Non-pigmented ciliary epithelial cell (primary cell): ENCODE measurements at places on chromosomes 6 and 20.

- DNase-seq: no peak
Observed at GRCh38 chr6:31386099-31386498, 17.3 kb upstream of the MICA start.

GRCh38 chr20:22630701-22631100 is 46.3 kb upstream of the FOXA2 start:
- no peak for DNase-seq

GRCh38 chr20:58294497-58295455 is 14.7 kb upstream of the RAB22A start:
- DNase-seq: no peak

GRCh38 chr20:60956194-60956593 is 295.9 kb upstream of the CDH4 start:
- no peak for DNase-seq

DNA sequence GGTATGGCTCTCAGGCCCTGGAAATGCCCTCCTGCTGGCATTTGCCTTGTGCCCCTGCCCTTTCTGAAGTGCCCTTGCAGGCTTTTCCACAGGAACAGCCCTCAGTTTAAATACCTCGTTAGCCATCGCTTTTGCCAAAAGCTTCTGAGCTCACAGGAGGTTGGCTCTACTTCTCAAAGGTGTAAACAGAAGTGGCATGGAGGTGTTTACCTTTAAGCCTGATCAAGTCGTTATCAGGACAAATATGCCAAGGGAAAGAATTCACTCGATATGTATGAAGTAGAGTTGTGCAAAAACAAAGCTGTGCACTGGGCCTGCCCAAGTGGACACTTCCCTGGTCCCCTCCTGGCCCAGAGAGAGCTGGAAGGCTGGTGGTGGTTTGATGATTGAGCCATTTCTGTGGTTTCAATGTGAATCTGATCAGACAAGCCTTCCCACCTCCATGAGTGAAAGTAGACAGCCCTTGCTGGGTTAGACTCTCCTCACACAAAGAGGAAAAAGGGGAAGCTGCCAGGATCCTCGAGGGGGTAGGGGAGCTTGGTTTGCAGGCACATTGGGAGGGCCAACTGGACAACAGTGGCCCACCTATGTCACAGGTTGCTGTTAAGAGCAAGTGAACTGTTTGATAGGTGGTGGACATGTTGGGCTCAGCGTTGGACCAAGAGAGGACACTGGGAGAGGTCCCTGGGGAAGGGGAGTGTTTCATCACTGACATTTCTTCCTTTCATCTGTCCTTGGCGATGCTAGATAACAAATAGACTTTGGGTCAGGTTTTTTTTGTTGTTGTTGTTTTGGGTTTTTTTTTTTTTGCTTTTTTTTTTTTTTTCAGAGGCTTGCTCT is 98.7 kb downstream of the ZDHHC14 start:
- no peak for DNase-seq
